Glomerular endothelial cell (primary cell): ENCODE measurements at places on chromosomes 3 and 15. TPM values are rescaled to one million over a fixed set of nuclear protein-coding genes. Genes with fewer than 3 reads are reported as not detected.

ZNF774 gene
- total RNA-seq = 1.3 and 1.6 TPM in 2 replicates

CDC25A gene
- total RNA-seq = 2.7 and 9.7 TPM in 2 replicates

VPS39 gene
- total RNA-seq = 53.6 and 57.1 TPM in 2 replicates

ACTRT3 gene
- total RNA-seq = 2.8 and 3.4 TPM in 2 replicates

THBS1 gene
- 2,289 and 4,309 TPM in 2 replicates for total RNA-seq

TRIM59 gene
- 7.1 and 9.0 TPM in 2 replicates for total RNA-seq

ALDH1L1 gene
- not detected in 2 replicates for total RNA-seq

PEX5L gene
- total RNA-seq = 0.05 TPM in 1 of 2 replicates, not detected in the other
